Left colon (tissue), 2 donors: ENCODE measurements at places on chromosomes 16 and 17. TPM values are rescaled to one million over a fixed set of nuclear protein-coding genes. Genes with fewer than 3 reads are reported as not detected.
A peak's percentile ranks its signal among the peaks of the same experiment; 100 is the strongest.

Gene DOC2A
- total RNA-seq, result 9.2 TPM

Gene OR1A2
- total RNA-seq, result not detected

Gene SBK1
- total RNA-seq, result 0.28 TPM

Gene SLC13A2
- total RNA-seq, result 26.5 TPM

Gene KRTAP17-1
- not detected for total RNA-seq

Gene SCARF1
- total RNA-seq, result 10.2 TPM

Gene PHAF1
- 11.3 TPM for total RNA-seq

Gene NACA2
- not detected for total RNA-seq

Gene PLA2G10
- 39.1 TPM for total RNA-seq

Gene MYCBPAP
- total RNA-seq, result 2.1 TPM

Gene AFMID
- 33.2 TPM for total RNA-seq

Gene C17orf78
- not detected for total RNA-seq

Gene GPR179
- total RNA-seq, result not detected

Gene TLCD3B
- 0.31 TPM for total RNA-seq

DNA sequence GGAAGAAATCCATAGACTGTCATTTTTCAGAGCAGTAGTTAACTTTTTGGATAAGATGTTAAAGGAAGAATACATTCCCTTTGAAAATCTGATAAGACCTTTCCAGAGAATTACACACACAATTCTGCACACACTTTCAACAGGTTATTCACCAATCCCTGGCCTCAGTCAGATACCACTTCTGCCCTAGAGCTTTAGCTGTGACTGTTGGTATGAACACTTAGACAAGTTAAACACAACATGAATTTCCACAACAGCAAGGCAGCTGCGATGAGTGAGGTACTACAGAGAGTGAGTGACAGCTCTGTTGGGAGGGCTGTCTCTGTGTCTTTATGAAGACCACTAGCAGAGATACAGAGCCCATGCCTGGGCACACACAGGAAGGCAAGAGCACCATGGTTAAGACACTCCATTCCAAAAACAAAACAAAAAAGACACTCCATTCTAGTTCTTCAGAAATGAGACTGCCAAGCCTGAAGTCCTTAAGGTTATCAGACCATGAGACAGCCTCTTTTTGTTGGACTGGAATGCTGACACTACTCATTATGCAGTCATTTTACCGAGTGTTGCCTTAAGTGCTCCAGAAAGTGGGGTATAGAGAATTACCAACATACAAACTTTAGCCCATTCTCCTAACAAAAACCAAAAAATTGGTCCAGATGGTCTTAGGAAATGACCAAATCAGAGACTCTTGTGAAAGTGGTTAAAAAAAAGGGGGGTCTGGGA, 42.4 kb downstream of the TOM1L2 start:
- DNase-seq, result no peak

DNA sequence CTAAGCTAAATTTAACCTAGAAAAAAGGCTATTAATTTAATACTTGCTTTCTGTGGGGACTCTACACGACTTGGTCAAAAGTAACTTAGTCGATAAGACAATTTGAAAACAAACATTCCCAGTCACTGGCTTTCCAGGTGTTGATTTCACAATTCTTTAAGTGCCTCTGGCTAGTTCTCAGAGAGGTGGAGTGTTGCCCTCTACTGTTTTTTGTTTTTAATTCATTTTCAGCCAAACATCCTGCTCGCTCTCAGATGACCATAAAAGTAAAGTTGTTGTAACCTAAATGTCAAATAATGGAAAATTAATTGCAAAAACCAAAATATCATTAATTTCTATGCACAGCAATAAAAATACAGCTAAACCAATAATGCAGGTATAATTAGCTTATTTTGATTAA, 107.1 kb downstream of the MYO1D start:
- DNase-seq, result no peak

DNA sequence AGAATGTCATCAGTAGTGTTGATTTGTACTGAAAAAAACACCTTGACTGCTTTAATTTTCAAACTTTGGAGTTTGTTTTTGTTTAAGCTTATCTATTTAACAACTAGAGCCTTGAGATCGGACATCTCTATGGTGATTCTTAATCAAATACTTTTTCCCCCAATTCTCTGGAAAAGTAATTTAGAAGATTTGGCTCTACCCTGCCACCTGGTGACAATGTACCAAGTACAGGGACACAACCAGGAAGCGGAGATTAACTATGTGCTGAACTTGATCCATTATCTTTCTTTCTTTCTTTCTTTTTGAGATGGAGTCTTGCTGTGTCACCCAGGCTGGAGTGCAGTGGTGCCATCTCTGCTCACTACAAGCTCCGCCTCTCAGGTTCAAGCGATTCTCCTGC, 30.8 kb downstream of the USP43 start:
- peak; percentile 17 for DNase-seq

- no peak for DNase-seq
Measured at GRCh38 chr17:61048376-61049106, 351.1 kb upstream of the TBX2 start.

GRCh38 chr17:69064476-69064875, 3.7 kb upstream of the ABCA9 start:
- no peak for DNase-seq

GRCh38 chr16:13660807-13661206, 259.1 kb upstream of the ERCC4 start:
- DNase-seq, result no peak

- no peak for DNase-seq
Measured at GRCh38 chr16:78903237-78903636, 697.3 kb downstream of the MAF start.

DNA sequence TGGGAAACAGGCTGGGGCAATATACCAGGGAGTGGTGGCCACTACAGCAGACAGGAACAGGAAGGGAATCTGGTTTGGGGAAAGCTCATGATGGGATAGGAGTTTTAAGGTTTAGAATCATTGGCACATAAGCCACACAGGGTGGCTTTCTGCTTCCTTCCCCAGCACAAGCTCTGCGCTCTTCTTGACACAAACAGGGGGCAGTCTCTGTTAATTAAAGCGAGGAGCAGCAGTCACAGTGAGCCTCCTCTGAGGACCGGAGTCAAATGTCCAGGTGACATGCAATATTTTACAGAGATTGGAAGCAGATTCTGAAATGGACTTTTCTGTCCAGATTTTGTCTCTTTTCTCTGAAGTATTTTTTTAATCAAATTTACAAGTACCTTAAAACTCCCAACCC, 2.8 kb upstream of the SHISA9 start:
- no peak for DNase-seq

DNA sequence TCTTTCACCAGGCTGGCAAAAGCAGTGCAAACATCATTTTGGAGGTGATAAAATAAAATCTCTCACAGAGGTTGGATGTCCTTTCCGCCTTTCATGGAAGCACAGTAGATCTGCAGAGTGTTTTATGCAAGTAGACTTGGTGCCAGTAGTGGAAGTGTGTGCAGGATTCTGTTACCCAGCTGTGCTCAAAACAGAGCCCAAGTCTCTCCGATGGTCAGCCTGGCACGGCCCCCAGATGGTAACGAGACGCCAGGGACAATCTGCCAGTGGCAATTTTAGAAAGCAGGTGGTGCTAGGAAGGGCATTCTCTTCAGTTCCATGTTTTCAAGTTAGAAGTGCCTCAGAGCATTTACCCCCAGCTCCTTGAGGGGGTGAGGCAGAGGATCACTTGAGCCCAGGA, 1.5 kb upstream of the MTHFSD start:
- no peak for DNase-seq

- DNase-seq, result no peak
Measured at GRCh38 chr17:82489117-82489516, 30.4 kb upstream of the FOXK2 start.

DNA sequence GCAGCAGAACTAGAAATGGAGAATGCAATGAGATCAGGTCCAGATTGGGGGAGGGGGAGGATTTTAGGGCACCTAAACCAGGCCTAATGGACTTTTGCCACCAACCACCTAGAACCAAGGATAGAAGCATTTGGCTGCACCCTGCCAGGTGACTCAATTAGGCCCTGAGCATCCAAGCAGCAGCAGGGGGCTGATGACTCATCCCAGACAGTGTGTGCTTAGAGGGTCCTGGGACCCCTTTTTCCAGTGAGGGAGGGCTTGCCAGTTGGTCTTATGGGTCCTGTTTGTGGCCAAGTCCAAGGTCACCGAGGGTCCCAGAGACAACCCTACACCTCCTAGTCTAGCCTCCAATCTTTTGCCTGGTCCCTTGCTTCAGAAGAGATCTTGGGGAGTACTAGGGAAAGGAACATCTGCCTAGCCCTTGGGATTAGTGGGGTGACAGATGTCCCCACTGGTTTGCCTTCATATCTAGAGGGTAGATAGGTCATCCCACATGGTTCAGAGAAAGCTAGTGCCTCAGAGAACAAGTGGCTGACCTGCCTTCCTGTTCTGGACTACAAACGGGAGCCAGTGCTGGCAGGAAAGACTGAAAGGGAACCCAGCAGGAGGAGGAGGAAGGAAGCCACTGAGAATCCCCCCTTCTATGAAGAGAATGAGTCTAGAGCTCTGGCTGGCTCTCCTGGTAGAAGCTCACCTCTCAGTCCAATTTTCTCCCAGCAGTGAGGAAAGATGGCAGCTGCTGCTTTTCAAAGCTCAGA, 1.6 kb upstream of the TBKBP1 start:
- DNase-seq, result no peak

- DNase-seq, result peak; percentile 56
Measured at GRCh38 chr17:27379888-27380533, 76.2 kb upstream of the KSR1 start.

- DNase-seq, result no peak
Measured at GRCh38 chr17:4446326-4447071, 12.8 kb downstream of the SPNS3 start.

DNA sequence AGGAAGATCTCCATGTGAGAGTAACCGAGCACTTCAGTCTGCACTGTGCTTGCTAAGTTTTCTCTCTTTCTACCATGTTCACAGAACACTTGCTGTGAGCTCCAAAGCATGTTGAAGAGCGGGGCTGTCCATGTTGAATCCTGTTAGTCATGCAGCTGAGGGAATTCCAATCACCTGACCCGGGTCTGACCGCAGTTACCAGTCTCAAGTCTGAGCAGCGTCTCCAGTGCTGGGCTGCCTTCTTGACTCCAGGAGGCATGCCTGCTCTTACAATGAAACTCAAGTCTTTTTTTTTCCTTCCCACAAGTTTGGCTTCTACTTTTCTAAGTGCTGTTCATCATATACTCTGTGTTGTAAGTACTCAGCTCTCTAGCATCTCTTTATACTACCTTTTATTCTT, 44.3 kb downstream of the HOXB1 start:
- DNase-seq, result no peak

DNA sequence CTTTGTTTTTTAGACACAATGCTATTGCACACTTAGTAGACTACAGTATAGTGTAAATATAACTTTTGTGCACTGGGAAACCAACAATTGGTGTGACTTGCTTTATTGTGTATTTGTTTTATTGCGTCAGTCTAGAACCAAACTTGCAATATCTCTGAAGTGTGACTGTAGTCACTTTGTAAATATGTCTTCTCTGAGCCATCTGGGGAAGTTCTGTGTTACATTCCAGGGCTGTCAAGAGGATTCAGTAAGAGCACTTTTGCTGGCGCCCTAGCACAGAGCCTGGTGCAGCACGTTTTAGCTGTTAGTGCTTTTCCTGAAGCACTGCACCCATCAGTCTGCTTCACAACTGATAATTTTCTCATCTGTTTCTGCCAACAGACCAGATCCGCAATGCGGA, 73.2 kb downstream of the NT5M start:
- no peak for DNase-seq

DNA sequence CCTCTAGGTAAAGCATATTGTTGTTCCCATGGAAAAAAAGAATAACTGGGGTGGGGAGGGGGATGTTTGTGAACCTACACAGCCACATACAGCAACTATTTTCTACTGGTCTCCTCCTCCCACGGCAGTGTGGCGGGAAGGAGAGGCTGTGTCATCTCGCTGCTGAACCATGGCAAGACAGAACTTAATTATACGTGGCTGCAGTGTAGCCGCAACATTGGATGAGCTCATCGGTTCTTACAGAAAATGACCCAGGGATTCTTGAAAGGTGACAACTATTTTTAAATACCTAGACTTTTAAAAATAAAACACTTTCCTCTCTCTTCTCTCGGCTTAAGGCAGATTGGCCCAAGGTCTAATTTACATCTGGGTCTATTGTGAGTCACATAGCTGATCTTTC, 19.8 kb upstream of the TEKT3 start:
- DNase-seq, result no peak

GRCh38 chr16:50667497-50668367, 13.4 kb downstream of the SNX20 start:
- no peak for DNase-seq

DNA sequence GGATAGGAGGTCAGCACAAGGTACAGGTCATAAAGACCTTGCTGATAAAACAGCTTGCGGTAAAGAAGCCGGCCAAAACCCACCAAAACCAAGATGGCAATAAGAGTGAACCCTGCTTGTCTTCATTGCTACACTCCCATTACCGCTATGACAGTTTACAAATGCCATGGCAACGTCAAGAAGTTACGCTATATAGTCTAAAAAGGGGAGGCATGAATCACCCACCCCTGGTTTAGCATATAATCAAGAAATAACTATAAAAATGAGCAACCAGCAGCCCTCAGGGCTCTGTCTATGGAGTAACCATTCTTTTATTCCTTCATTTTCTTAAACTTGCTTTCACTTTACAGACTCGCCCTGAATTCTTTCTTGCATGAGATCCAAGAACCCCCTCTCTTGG, 1.0 kb upstream of the HSBP1 start:
- no peak for DNase-seq

- DNase-seq, result no peak
Measured at GRCh38 chr16:5361322-5361721, 263.7 kb upstream of the EEF2KMT start.
